NCI-H187 treated with DMSO at 0.1 percent for 48 hours (cell line): ENCODE measurements at places on chromosomes 5 and 9.

DNA sequence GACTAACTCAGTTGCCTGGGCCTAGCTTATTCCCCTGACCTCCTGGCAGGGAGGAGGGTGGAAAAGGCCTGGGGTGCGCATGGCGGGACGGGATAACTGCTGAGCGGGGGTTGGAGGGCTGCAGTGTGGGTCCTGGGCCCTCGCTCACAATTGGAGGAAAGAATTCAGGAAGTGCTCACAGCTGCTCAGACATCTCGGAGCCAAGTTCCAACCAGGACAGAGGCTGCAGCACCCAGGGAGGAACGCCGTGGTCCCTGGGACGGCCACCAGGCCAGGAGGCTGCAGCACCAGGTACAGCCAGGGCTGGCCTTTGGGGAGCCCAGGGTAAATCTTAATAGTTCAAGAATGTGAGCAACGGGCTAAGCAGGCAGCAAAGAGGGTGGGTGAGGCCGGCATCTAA is at the start of gene SPAAR:
TSS of gene SPAAR (plus strand) at position 217 of the 400 bp plus-strand sequence. CDS start 974 bp downstream, outside the sequence.
- no peak for DNase-seq

DNA sequence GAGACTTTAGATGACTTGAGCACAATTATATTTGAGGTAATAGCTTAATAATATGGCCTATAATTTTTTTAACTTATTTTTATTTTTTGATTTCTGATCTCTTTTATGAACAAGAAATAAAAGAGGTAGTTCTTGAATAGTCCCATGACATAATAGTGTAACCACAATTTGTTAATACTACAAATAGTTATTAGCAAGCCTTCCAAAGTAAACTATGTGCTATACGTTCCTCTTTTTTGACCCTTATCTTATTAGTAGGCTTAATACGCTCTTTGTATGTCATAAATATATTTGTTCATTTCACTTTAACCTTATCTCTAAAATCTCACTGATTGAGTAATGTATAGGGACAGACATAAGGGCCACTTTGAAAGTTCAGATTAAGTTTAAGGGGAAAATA is 78.7 kb upstream of the NR4A3 start:
- no peak for DNase-seq

DNA sequence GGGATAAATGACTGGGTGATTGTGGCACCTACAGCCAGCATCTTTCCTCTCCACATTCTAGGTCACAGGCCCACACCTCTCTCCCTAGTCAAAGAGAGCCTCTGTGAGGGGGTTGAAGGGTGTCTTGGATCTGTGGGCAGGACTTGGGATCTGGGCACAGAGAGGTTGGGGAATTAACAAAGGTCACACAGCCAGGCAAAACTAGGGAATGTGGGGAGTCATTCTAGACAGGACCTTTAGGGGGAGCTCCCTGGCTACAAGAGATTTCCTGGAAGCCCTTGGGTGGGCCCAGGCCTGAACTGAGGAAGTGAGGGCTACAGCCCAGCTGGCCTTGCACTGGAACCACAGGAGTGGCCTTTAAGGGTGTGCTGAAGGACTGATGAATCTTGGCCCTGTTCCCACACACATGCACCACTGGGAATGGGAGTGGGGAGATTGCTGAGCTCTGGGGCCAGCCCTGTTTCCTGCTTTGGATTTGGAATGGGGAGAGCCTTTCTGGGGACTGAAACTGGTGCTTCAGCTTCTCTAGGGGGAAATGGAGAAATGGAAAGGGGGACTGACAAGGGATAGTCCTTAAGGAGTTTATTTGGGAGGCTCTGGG is 12.4 kb upstream of the CXXC5 start:
- DNase-seq = no peak

GRCh38 chr5:51544031-51544785 is 161.0 kb downstream of the ISL1 start:
- DNase-seq = no peak

DNA sequence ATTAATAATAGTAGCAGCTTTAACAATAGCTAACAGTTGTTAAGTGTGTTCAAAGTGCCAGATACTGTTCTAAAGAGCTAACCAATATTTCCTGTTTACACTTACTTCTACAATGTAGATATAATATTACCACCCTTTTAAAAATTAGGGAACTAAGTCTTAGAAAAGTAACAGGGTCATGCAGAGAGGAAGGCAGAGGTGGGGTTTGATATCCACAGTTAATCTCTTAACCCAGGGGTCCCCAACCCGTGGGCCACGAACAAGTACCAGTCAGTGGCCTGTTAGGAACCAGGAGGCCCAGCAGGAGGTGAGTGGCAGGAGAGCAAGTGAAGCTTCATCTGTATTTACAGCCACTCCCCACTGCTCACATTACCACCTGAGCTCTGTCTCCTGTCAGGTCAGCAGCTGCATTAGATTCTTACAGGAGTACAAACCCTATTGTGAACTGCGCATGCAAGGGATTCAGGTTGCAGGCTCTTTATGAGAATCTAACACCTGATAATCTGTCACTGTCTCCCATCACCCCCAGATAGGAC is 89.1 kb downstream of the ACTL7B start:
- DNase-seq = peak; percentile 11

GRCh38 chr5:92886751-92887150 is 694.3 kb downstream of the NR2F1-AS1 start:
- DNase-seq = no peak

DNA sequence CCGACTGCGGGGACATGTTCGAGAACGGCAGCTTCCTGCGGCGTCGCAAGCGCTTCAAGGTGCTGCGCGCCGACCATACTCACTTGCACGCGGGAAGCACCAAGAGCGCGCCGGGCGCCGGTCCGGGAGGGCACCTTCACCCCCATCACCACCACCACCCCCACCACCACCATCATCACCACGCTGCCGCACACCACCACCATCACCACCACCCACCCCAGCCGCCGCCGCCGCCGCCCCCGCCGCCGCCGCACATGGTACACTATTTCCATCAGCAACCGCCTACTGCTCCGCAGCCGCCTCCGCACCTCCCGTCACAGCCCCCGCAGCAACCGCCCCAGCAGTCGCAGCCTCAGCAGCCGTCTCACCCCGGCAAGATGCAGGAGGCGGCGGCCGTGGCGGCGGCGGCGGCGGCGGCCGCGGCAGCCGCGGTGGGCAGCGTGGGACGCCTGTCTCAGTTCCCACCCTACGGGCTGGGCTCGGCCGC is 514 bp downstream of the FOXB2 start:
- DNase-seq = no peak

- DNase-seq = no peak
Observed at GRCh38 chr9:15329539-15330109, 22.6 kb upstream of the TTC39B start.
